ENCODE measurements at places on chromosomes 6 and 20. TPM values are rescaled to one million over a fixed set of nuclear protein-coding genes. Genes with fewer than 3 reads are reported as not detected.

DNA sequence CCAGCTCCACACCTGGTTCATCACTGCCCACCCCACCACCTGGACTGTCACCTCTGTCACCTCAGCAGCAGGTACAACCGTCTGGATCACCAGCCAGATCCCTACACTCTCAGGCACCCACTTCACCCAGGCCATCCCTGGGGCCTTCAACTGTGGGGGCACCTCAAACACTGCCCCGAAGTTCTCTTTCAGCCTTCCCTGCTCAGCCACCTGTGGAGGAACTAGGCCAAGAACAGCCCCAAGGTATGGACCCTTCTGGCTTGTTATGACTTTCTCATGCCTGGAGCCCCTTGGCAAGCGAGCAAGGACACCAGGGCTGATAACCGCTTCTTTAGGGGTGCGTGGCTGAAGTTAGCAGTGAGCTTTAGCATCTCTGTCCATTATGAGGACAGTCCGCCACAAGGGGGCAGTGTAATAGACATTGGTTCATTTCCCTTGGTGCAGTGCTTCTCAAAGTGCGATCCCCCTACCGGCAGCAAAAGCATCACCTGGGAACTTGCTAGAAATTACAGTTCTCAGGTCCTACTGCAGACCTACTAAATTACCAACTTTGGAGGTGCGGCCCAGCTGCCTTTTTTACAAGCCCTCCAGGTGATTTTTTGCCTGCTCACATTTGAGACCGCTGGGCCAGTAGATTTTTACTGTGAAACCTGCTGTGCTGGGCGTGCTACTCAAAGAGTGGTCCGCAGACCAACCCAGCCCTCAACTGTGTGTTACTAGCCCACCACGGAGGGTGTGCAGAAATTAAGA lies 32.5 kb downstream of the PNPLA1 start:
- DNase-seq: peak; percentile 51

DNA sequence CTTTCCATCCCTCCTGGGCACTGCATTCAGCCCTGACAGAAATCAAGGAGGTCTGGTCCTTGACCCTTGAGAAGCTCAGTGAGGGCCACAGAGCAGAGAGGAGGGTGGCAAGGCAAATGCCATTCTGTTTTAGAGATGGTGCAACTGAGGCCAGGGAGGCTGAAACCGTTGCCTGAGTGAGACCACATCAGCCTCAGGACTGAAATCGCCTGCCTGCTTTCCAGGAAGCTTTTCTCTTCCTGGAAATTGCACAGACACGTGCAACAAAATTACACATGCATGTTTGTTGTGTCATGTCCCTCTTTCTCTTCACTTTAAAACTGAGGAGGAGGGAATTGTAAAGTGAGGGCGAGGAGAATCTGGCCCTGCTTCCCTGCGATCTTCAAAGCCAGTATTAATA lies 113.7 kb upstream of the PDE10A start:
- DNase-seq: no peak

- DNase-seq: no peak
Observed at GRCh38 chr6:135318738-135319469, 137.8 kb downstream of the MYB start.

DNA sequence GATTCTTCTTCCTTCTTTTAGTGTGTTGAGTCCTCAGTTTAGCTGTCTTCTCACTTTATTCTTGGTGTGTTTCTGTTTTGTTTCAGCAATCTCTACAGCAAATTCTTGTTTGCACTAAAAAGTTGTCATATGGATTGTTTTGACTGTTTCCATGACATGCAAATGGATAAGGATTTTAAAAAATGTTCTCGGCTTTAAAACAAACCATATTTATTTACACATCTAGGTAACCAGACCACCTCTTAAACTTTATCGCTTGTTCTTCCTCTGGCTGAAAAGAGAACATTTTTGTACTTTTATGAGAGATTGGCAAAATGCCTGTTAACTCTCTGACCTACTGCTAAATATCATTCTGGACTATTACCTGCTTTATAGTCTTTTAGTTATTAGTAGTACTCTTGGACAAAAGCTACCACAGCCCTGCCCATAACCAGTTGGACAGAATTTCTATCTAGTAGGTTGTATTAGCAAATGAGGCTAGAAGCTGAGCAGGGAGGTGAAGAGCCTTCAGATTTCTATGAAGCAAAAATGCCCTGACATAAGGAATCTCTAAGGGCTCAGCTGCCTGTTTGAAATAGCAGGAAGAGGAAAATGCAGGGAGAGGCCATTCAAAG lies 268.3 kb downstream of the CD109 start:
- DNase-seq: peak; percentile 66

DNA sequence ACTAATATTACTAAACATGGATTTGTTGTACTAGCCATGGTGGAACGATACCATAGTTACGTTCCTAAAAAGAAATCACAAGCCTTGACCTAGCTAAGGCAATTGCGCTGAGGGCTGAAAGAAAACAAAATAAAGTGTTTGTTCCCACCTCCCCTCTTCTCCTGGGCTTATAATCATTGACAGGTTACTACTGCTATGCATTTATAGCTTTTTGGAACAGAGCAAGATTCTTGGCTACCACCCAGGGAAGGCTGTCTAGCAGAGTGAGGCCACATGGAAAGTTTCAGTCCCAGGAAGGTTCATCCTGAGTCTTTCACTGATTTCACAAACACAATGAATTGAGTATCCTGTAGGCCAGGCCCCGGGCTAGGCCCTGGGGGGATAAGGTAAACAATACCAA lies 84.6 kb downstream of the TMEM170B start:
- peak; percentile 42 for DNase-seq

GRCh38 chr6:43738877-43739641 lies 31.0 kb upstream of the VEGFA start:
- DNase-seq: no peak

DNA sequence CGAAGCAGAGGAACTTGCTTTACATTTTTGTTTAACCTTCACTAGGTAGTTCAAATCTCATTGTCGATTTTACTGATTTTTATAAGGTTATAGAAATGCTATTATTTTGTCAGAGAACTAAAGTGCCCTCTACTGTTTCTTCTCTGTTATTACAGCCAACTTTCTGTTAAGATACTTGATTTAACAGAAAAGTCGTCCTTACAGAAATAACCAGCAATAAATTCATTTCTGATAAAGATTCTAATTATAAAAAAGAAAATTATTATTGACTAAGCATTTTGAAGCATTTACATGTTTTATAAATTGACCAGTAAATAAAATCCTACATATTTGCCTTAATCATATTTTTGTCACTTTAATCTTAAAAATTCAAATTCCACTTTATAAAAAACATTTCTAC lies 60.8 kb downstream of the OGFRL1 start:
- DNase-seq: no peak

GRCh38 chr20:29325304-29325640 lies 1932.2 kb upstream of the DEFB115 start:
- no peak for DNase-seq

- no peak for DNase-seq
Observed at GRCh38 chr6:11535801-11536230, 1.7 kb upstream of the TMEM170B start.

GRCh38 chr6:98957450-98957849 lies 9.7 kb upstream of the FBXL4 start:
- DNase-seq: no peak

DNA sequence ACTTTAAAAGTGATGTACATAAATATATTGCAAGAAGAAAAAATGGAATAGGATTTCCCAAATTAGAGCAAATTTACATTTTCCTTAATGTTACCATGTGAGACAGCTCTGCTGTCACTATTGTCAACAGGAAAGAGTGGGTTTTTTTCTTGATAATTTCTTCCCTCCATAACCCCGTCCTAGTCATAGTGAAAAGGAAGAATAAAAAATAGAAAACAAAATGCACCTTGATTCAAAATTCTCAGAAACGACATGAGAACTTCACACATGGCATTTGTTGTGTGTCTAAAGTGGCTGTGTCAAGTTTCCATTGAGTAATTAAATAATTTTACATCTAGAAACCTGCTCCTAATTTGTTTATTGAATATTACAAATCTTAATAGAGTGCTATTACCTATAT lies 945.2 kb upstream of the SLC35B3 start:
- DNase-seq: no peak

DNA sequence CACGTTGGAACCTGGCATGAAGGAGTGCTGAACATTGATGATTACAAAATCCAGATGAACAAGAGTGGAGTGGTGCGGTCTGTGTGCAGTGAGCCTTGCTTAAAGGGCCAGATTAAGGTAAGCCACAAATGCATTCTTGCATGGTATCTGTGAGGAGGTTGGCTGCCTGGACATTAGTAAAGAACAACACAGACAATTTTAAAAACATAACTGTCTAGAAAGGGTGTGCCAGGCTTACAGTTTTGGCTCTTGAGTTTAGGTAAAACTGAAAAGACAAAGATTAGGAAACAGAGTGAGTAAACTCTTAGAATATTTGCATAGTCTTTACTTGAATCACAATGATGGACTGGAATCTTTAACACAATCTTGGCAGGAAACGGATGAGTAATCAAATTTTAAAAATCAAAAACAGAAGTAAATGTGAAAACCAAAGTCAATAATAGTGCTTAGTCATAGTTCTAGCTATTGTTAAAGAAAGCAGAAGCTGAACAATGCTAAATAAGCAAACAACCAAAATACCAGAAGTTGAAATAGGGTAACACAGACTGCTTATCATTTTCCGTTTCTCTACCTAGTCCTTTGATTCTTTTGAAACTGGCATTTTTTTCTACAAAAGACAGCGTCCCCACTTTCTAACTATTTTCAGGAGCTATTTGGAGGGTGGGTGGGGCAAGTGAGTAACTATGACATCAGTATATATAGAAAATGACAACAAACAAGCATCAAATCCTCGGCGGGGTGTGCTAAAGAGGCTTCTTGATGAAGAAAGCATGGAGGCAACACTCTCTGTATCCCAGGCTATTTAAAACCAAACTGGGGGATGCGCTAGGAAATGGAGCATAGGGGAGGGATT lies 185.8 kb upstream of the RAB32 start:
- DNase-seq: peak; percentile 28

DNA sequence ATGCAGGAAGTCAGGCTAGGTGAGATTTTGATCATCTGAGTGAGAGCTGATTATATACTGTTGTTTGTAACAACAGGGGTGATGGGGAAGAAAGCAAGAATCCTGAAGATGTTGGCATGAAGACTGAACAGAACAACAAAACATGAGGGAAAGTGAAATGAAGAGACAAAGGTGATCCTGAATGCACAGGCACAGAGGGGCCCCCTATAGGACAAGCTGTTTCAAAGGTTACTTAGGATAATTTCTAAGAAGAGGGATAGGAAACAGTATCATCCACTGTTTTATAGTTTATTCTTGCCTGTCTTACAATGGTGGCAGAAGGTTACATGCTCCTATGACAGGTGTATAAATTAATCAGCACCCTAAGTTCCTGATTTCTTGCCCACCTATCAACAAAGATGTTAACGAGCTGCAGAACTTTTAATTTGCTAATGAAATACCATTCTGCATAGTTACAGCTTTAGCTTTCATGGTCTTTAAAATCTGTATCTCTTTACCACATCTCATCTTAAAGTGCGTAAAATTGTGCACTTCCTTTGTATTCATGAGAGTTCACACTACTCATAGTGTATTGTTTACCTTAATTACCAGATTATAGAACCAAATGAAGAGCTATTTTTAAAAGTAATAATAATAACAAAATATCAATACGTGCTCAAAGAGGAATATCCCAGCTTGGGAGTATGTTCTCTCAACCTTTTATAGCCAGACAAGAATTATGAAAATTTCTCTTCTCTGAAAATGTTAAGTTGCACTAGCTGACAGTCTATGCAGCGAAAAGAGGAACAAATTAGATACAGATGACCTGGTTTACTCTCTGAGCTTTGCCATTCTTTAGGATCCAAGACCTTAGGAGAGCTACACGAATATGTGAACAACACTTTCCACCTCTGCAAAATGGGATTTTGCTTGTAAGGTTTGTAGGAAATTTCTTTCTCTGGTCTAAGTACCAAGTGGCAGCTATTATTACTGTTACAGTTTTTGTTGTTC lies 192.5 kb downstream of the EDN1 start:
- no peak for DNase-seq

The KHDRBS2 gene
- total RNA-seq: 0.30 TPM

The LINC00237 gene
- not detected for total RNA-seq

The HTR1B gene
- 0.10 TPM for total RNA-seq

The SOBP gene
- 5.9 TPM for total RNA-seq

The CYP21A2 gene
- not detected for total RNA-seq

The PSORS1C1 gene
- 5.9 TPM for total RNA-seq

The GLP1R gene
- total RNA-seq: 0.10 TPM

The WFDC2 gene
- total RNA-seq: 0.39 TPM

The OR2J3 gene
- not detected for total RNA-seq

Data from skin of body (tissue), 3 donors.